ENCODE measurements at places on chromosomes 2 and 18.

GRCh38 chr18:10131460-10132395, 217.9 kb downstream of the VAPA start:
- no peaks in the 10 kb centered on the region for H3K36me3 ChIP-seq
- peaks cover 13% of the 10 kb centered on the region for H3K4me1 ChIP-seq
- no peaks in the 10 kb centered on the region for H3K27me3 ChIP-seq
- H3K4me3 ChIP-seq: peak overlapping the region; percentile 47
- H3K27ac ChIP-seq: no peak overlapping the region

GRCh38 chr2:128445523-128445900, 126.8 kb upstream of the HS6ST1 start:
- H3K36me3 ChIP-seq: no peaks in the 10 kb centered on the region
- no peak overlapping the region for H3K4me3 ChIP-seq
- H3K4me1 ChIP-seq: peaks cover 31% of the 10 kb centered on the region
- H3K27ac ChIP-seq: no peak overlapping the region
- DNase-seq: no peak

- H3K27ac ChIP-seq: no peak overlapping the region
- no peaks in the 10 kb centered on the region for H3K27me3 ChIP-seq
- H3K4me1 ChIP-seq: no peaks in the 10 kb centered on the region
- no peak overlapping the region for H3K4me3 ChIP-seq
These were observed 129.3 kb upstream of the UNC80 start for GRCh38 chr2:209642146-209642820.

GRCh38 chr2:121155502-121156056, 129.4 kb downstream of the TFCP2L1 start:
- peak; percentile 89 for DNase-seq
- H3K27ac ChIP-seq: peak overlapping the region; percentile 69
- no peaks in the 10 kb centered on the region for H3K27me3 ChIP-seq
- no peaks in the 10 kb centered on the region for H3K36me3 ChIP-seq
- no peak overlapping the region for H3K4me3 ChIP-seq

DNA sequence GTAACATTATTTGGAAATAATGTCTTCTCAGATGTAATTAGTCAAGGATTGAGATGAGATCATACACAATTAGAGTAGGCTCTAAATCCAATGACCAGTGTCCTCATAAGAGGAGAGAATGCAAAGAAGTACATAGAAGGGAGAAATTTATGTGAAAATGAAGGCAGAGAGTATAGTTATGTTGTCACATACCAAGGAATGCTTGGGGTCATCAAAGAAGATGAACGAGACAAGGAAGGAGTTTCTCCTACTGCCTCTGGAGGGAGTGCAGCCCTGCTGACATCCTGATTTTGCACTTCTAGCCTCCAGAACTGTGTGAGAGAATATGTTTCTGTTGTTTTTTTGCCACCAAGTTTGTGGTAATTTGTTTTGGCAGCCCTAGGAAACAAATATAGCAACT, 100.1 kb downstream of the GALNT13 start:
- H3K4me1 ChIP-seq: no peaks in the 10 kb centered on the region
- H3K27ac ChIP-seq: no peak overlapping the region
- no peak for DNase-seq
- H3K27me3 ChIP-seq: no peaks in the 10 kb centered on the region

DNA sequence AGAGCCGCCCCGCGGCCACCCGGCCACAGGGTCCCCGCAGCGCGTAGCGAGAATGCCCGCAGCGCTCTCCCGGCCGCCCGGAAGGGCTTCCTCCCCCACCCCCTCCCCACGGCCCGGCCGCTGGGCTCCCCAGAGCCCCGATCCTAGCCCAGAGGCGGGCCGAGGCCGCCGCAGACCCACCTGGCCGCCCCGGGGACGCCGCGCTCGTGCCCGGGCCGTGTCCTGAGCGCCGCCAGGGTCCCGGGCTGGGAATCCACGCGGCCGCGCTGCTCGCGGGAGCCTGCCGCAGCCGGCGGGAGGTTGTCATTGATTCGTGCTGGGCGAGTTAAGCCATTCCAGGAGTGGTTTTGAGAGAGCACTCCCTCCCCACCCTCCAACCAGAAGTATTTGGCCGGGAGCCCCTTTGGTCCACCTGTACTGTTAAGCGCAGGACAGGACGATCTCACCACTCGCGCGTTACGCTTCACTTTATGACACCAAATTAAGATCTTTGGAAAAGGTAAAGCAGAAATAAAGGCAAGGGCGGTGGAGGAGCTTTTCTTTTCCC, 206.4 kb upstream of the SMAD2 start:
- peak overlapping the region; percentile 73 for H3K4me3 ChIP-seq
- H3K27me3 ChIP-seq: peaks cover 14% of the 10 kb centered on the region
- peak overlapping the region; percentile 64 for H3K27ac ChIP-seq
- peak; percentile 62 for DNase-seq

DNA sequence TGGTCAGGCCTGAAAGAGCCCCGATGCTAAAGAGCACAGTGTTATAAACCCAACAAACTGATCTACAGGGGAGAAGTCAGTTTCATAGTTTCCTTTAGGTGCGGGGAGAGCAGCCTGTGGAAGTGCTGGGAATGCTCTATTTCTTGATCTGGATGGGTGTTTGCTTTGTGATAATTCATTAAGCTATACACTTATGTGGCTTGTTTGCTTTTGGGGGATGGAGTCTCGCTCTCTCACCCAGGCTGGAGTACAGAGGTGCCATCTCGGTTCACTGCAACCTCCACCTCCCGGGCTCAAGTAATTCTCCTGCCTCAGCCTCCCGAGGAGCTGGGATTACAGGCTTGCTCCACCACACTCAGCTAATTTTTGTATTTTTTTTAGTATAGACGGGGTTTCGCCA, 30.1 kb upstream of the CEP68 start:
- peaks cover 2% of the 10 kb centered on the region for H3K36me3 ChIP-seq
- H3K27ac ChIP-seq: no peak overlapping the region
- no peak for DNase-seq
- no peaks in the 10 kb centered on the region for H3K27me3 ChIP-seq
- no peak overlapping the region for H3K4me3 ChIP-seq
- peaks cover 14% of the 10 kb centered on the region for H3K4me1 ChIP-seq

GRCh38 chr2:25955869-25956535, 26.3 kb downstream of the KIF3C start:
- no peak for DNase-seq
- H3K27me3 ChIP-seq: no peaks in the 10 kb centered on the region
- no peak overlapping the region for H3K4me3 ChIP-seq
- H3K36me3 ChIP-seq: no peaks in the 10 kb centered on the region
- no peak overlapping the region for H3K27ac ChIP-seq
- H3K4me1 ChIP-seq: peaks cover 6% of the 10 kb centered on the region

GRCh38 chr2:157439824-157440186, 4.1 kb downstream of the CYTIP start:
- DNase-seq: no peak
- H3K27ac ChIP-seq: peak overlapping the region; percentile 81
- no peaks in the 10 kb centered on the region for H3K27me3 ChIP-seq
- no peaks in the 10 kb centered on the region for H3K36me3 ChIP-seq

DNA sequence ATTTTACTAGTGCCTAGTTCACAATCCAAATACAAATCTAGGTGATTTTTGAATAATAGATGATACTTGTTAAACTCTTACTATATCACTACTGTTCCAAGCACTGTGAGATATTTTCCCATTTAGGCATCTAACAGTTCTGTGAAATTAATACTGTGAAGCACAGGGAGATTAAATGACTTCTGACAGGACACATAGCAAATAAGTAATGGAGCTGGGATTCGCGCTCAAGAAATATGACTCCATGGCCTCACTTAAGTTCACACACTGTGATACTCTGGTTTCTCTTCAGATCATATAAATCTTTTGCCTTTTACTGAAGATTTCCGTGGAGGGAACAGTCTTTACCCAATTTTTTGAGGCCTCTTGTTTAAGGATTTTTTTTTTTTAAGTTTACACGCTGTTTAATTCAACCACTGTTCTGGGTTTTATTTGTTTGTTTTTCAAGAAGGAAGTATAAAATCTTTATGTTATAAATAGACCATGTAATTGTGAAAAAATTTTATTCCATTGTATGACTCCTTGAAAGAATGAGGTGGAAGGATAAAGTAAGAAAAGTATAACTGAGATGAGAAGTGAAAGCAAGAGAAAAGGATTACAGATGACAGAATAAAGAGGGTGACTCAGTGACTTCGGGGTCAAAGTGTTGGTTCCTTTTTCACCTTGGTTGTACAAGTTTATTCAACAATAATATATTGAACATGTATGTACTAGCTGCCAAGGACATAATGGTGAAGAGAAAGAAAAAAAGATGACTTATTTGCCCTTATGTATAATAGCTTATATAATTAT, 30.2 kb downstream of the RBM45 start:
- no peak for DNase-seq
- H3K27me3 ChIP-seq: no peaks in the 10 kb centered on the region
- no peak overlapping the region for H3K4me3 ChIP-seq
- H3K36me3 ChIP-seq: no peaks in the 10 kb centered on the region
- no peak overlapping the region for H3K27ac ChIP-seq

DNA sequence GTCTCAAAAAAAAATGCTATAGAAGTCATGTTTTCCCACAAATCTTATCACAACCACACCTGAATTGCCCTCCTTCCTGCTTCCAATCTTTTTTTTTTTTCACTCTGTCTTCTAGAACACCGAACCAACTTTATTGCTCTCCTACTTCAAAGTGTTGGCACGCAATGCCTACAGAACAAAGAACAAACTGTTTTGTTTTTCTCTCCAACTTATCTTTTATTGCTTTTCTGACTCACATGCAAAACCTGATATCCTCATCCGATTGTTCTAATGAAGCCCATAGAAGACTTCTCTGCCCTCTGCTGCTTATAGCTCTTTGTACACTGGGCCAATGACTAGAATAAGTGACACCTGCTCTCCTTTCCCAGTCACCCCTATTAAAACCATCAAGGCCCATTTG, 602.8 kb downstream of the EPHA4 start:
- no peak overlapping the region for H3K27ac ChIP-seq
- no peaks in the 10 kb centered on the region for H3K4me1 ChIP-seq
- no peak overlapping the region for H3K4me3 ChIP-seq
- no peak for DNase-seq
- no peaks in the 10 kb centered on the region for H3K36me3 ChIP-seq

DNA sequence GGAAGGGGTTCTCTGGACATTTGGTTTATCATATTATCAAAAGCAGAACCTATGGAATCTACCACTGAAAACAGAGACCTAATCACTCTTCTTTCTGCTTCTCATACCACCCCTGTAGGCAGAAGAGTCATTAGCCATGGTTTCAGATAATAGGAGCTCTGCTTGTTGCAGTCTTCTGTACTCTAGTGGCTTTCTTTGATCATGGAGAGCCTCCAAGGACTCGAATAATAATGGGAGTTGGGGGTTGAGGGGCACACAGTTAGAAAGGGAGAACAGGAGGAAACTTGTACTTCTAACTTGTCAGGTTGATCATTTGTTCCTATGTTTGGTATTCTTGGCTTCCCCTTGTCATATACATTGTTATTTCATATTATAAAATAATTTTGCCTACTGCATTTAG, 52.3 kb upstream of the VWC2L start:
- H3K27ac ChIP-seq: no peak overlapping the region
- DNase-seq: no peak
- no peaks in the 10 kb centered on the region for H3K4me1 ChIP-seq
- no peaks in the 10 kb centered on the region for H3K27me3 ChIP-seq
- H3K4me3 ChIP-seq: no peak overlapping the region
- no peaks in the 10 kb centered on the region for H3K36me3 ChIP-seq

DNA sequence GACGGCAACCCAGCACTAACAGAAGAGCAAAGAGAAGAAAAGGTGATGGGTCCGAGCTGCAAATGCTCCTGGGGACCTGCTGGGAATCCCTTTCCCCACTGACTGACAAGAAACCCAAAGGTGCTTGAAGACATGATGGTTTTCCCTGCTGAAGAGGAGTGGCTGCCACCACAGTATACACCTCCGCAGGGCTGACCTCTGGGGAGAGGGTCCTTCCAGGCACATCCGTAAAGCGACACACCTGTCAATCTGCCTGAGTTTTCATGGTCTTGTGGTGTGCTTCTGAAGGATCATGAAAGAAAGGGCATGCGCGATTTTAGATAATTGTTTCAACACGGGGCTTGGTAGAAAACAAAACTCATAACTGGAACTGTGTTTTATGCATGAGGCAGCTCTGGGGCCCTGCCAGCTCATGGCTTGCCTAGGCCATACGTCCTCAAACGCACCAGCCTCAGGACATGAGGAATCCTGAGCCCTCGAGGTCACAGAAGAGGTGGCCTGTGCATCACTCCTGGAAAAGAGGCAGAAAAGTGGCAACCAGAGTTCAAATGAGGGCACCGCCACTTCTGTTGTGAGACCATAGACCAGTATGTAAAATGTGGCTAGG, 51.8 kb downstream of the SERTAD2 start:
- peaks cover 8% of the 10 kb centered on the region for H3K4me1 ChIP-seq
- H3K27ac ChIP-seq: no peak overlapping the region
- H3K4me3 ChIP-seq: no peak overlapping the region
- no peaks in the 10 kb centered on the region for H3K27me3 ChIP-seq

DNA sequence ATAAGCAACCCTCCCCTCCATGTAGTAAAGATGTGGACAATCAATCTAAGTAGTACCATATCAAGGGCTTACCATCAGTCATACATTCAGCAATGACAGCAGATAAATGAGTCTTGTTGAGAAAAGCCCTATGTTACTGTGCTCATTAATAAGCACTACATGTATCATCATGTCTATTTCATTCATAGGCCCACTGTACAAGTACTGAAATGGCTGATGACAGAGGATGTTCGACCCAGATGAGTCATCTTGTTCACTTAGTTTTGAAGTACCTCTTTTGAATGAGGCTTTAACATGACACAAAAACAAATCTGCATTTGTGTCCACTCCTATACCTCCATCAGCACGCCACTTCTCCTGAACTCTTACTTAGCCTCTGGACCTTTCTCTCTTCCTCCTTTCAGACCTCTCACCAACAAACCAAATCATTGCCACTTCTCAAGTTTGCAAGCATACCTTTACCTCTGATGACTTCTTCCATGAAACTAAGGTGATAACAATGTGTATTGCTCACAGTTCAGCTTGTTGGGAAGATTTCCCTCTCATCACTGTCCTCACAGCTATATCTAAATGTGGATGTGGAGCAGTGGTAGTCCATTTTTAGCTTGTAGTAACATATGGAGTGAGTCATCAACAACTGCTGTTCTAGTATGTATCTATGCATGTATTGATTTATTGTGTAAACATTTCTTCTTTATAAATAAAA, 921.0 kb upstream of the SLC39A10 start:
- no peak overlapping the region for H3K27ac ChIP-seq
- no peaks in the 10 kb centered on the region for H3K36me3 ChIP-seq
- H3K4me1 ChIP-seq: no peaks in the 10 kb centered on the region
- H3K27me3 ChIP-seq: no peaks in the 10 kb centered on the region

DNA sequence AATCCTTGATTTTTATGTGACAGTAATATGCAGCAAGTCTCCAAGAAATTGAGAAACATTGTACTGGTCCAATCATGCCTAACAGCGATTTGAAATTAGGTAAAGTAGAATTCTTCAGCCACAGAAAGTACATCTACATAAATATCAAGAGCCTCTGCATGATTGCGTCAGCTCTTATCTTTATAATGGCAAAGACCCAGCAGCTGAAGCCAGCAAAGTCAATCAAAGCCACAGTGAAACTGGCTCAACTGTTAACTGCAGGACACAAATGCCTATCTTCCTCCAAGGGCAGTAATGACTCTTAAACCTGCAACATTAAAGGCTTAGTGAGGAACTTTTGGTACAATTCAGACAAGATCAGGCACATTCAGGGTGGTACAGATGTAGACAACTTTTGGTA, 102.5 kb downstream of the BARD1 start:
- H3K4me3 ChIP-seq: no peak overlapping the region
- H3K4me1 ChIP-seq: no peaks in the 10 kb centered on the region
- no peaks in the 10 kb centered on the region for H3K36me3 ChIP-seq

GRCh38 chr2:65656160-65656718, 223.8 kb upstream of the SPRED2 start:
- H3K4me1 ChIP-seq: no peaks in the 10 kb centered on the region
- no peak for DNase-seq
- no peak overlapping the region for H3K4me3 ChIP-seq
- H3K27me3 ChIP-seq: no peaks in the 10 kb centered on the region
- H3K36me3 ChIP-seq: no peaks in the 10 kb centered on the region
- no peak overlapping the region for H3K27ac ChIP-seq

Data from lower lobe of right lung (tissue), 2 donors.